ENCODE measurements at places on chromosomes 12 and 14.

DNA sequence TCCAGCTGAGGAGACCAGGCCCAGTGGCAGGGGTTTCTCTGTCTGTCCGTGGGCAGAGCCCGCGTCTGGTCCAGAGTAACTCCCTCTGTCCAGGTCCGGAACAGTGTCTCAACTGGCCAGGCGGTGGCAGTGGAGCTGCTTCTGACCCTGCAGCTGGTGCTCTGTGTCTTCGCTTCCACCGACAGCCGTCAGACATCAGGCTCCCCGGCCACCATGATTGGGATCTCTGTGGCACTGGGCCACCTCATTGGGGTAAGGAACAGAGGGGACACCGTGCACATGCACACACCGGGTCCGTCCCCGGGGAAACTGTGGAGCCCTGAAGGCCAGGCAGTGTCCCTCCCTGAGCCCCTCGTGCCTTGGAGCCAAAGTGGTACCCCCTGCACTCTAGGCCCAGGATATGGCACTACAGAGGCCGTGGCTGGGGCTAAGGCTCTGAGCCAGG is 1.5 kb downstream of the AQP6 start:
- DNase-seq: no peak

GRCh38 chr12:49877066-49877465 is 26.6 kb downstream of the FAIM2 start:
- no peak for DNase-seq

- no peak for DNase-seq
Measured at GRCh38 chr14:51564460-51564859, 87.2 kb upstream of the FRMD6 start.

DNA sequence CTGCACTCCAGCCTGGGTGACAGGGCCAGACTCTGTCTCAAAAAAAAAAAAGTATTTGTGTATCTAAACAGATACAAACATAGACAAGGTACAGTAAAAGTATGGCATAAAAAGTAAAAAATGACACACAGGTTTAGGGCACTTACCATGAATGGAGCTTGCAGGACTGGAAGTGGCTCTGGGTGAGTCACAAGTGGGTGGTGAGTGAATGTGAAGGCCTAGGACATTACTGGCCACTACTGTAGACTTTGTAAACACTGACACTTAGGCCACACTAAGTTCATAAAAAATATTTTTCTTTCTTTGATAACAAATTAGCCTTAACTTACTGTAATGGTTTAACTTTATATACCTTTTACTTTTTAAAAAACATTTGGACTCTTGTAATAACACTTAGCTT is 38.0 kb upstream of the EIF5 start:
- DNase-seq: no peak

DNA sequence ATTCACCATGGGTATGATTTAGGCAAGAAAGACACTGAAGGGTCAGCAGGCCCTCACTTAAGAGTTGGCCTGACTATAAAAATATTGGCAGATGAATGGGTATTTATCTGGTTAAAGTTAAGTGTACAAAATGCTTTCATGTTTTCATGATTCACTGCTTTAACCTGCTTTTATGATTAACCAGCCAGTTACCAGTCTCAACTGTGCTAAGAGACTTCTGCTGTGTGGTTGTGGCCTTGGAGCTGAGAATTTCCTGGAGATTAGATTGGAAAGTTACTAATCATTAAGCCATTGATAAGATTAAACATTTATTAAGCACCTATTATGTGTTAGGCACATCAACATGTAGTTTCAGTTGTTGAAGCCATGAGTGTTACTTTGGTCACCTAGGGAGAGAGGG is 68.9 kb downstream of the RASSF8 start:
- no peak for DNase-seq

DNA sequence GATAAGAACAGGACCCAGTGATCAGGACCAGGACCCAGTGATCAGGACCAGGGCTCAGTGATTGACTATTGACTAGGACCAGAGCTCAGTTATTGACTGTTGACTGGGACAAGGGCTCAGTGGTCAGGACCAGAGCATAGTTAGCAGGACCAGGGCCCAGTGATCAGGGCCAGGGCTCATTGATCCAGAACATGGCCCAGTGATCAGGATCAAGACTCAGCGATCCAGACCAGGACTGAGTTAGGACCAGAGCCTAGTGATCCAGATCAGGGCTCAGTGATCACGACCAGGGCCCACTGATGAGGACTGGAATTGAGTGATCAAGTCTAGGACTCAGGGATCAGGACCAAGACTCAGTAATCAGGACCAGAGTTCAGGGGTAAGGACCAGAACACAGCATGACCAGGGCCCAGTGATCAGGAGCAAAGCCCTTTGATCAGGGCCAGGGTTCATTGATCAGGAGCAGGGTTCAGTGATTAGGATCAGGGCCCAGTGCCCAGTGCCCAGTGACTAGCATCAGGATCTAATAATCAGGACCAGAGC is 176.0 kb downstream of the TMEM121 start:
- no peak for DNase-seq

Measured in GM04503 (cell line).